ENCODE measurements at places on chromosomes 6 and 20.

- DNase-seq: peak; percentile 76
Observed at GRCh38 chr6:14743474-14744211, 502.2 kb upstream of the JARID2 start.

GRCh38 chr6:139800837-139801236 lies 426.4 kb upstream of the CITED2 start:
- DNase-seq: no peak

- no peak for DNase-seq
Observed at GRCh38 chr6:146859206-146859605, 260.4 kb downstream of the ADGB start.

- no peak for DNase-seq
Observed at GRCh38 chr6:122715725-122716124, 63.8 kb upstream of the FABP7 start.

DNA sequence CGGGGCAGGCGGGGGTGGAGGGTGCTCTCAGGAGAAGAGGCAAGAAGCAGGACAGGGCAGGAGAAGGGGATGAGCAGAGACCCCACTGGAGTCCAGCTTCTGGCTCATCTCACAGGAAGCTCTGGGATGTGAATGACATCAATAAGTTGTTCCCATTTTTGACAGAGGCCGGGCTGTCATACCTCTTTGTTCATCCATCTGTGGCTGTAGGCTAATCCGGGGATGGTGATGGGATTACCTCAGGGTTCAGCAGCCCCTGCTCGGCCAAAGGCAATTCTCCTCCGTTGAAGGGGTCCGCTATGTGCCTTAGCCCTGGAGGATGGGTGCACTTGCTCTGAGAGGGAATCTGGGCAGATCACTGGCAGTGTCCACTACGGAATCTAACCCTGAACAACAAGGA lies 3.3 kb upstream of the TMC2 start:
- no peak for DNase-seq

DNA sequence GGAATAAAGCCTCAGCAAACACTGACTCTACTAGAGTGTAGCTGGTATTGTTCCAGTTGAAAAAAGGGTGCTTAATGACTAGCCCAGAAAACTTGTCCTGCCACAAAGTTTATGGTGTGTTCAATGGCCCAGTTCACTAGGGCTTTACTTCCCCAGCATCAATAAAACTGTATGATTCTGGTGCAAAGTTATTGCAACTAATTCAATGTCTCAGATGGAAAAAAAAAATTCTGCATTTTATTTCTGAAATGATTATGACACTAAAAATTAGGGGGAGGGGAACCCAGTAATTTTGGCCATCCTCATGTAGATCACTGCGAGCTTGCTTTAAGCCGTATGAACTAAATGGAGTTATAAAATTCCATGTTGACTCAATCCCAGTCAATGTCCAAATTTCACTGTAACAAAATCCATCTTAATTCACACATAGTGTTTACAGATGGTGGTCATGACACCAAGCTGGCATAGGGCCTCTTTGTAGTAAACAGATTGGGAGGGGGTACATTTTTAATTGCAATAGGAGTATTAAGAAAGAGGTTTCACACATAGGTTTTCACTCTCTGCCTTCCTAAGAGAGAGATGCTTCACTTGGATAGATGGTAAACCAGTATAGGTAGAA lies 41.2 kb downstream of the PTPRK start:
- no peak for DNase-seq

DNA sequence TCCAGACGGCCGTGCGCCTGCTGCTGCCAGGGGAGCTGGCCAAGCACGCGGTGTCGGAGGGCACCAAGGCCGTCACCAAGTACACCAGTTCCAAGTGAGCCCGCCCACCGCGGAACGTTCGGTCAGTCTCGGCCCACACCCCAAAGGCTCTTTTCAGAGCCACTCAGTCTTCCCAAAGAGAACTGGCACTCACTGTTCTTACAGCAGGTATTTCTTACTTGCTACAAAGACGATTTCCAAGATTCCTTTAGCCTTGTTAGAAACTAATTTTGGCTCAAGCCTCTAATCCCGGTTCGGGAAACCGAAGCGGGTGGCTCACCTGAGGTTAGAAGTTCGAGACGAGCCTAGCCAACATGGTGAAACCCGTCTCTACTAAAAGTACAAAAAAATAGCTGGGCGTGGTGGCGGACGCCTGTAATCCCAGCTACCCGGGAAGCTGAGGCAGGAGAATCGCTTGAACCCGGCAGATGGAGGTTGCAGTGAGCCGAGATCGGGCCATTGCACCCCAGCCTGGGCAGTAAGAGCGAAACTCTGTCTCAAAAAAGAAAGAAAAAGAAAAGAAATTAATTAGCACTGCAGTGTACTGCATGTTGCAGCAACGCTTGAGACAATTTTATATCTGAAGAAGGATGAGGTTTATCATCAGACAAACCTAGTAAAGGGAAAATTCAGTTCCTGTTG lies 73.1 kb downstream of the OR2B2 start:
- DNase-seq: peak; percentile 40

- no peak for DNase-seq
Observed at GRCh38 chr20:17507531-17507930, 23.6 kb downstream of the BFSP1 start.

GRCh38 chr6:129609635-129610034 lies 100.3 kb downstream of the ARHGAP18 start:
- DNase-seq: no peak

DNA sequence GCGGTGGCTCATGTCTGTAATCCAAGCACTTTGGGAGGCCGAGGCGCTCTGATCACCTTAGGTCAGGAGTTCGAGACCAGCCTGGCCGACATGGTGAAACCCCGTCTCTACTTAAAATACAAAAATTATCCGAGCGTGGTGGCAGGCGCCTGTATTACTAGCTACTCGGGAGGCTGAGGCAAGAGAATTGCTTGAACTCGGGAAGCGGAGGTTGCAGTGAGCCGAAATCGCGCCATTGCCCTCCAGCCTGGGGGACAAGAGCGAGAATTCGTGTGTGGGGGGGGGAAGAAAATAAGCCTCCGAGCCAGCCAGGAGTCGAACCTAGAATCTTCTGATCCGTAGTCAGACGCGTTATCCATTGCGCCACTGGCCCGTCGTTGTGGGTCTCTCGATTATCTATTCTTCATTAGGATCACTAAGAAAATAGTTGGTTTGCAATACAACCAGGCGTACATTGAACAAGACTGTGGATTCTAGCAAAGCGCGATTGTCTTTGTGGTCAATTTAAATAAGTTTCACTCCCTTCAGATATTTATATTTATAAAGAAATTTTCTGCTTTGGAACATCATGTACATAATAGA lies 33.9 kb upstream of the PRSS16 start:
- DNase-seq: no peak

GRCh38 chr6:93418033-93418407 lies 1.3 kb downstream of the EPHA7 start:
- no peak for DNase-seq

DNA sequence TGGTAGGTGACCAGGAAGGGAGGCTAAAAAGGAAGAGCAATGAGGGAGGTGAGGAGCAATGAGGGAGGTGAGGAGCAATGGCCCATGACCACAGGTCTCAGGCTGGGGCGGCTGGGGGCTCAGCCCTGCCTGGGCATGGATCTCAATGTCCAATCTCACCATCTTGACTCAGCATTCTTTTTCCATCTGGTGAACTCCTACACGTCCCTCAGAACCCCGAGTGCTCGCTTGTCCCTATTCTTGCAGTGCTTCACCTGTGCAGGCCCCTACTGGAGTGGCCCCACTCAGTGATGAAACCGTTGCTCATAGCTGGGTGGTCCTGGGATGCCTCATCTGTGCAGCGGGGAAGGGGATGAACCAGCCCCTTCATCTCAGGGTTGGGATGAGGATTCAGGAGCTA lies 16.9 kb upstream of the RBBP8NL start:
- no peak for DNase-seq

DNA sequence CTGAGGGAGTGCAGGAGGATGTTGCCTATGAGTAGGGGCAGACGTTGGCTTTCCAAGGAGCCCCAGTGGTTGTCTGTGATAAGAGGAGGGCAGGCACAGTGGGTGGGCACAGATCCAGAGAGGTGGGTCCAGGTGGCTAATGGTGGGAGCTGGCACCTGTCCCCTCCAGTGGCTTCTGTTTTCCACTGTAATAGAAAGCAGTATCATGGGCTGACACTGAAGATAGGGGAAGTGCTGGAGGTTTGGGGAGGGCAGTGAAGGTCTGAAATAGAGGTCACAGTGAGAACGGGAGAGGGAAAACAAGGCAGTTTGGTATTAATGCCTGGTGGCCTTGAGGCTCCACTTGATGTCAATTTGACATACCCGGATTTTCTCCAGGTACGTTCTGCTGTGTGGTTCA lies 10.5 kb upstream of the TXNDC5 start:
- no peak for DNase-seq

GRCh38 chr6:7758456-7758855 lies 32.6 kb downstream of the BMP6 start:
- DNase-seq: no peak

DNA sequence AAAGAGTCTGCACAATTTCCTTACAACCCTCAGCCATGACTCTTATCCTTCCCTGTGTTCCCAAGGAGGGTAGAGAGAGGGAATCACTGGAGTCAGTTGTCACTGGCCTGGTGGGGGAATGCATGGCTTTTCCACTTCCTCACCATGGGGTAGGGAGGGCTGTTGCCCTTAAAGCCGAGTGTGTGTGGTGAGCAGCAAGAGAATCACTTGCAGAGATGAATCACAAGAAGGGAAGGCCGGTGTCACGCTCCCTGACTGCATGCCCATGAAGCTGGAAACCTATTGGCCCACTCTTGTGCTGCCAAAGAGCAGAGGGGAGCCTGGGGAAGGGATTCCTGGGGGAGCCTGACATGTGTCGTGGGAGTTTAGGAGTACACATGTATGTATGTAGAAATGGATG lies 18.1 kb upstream of the BMP6 start:
- no peak for DNase-seq

DNA sequence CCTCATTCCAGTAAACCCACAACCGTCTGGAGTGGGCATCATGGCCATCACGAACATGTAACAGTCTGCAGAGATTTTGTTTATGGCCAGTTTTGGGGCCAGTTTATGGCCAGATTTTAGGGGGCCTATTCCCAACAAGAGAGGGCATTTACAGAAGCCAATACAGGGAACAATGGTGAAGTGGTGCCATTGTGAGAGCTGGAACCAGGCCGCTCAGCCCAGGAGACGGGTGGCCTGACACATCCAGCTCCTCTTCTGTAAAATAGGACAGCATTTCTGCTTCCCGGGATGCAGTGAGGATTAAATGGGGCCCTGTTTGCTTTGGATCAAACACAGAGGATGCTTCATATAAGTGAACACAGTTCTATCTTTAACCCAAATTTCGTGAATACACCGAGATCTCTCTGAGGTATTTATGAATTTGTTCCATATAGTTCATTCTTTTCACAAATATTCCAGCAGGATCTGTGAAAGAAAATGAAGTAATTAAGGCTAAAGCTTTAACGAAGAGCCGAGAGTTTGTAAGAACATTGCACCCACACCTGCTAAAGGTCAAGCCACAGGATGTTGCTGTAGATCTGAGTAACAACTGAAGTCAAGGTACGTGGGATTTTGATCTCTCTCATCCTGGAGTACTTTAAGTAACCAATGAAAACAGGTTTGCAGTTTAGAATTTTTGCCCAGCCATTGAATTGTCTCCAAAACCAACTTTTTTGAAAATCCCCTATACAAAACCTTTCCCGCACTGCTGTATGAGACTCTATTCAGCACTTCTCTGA lies 14.5 kb upstream of the SIRPG start:
- no peak for DNase-seq

GRCh38 chr20:48738399-48739304 lies 89.1 kb downstream of the PREX1 start:
- peak; percentile 64 for DNase-seq

DNA sequence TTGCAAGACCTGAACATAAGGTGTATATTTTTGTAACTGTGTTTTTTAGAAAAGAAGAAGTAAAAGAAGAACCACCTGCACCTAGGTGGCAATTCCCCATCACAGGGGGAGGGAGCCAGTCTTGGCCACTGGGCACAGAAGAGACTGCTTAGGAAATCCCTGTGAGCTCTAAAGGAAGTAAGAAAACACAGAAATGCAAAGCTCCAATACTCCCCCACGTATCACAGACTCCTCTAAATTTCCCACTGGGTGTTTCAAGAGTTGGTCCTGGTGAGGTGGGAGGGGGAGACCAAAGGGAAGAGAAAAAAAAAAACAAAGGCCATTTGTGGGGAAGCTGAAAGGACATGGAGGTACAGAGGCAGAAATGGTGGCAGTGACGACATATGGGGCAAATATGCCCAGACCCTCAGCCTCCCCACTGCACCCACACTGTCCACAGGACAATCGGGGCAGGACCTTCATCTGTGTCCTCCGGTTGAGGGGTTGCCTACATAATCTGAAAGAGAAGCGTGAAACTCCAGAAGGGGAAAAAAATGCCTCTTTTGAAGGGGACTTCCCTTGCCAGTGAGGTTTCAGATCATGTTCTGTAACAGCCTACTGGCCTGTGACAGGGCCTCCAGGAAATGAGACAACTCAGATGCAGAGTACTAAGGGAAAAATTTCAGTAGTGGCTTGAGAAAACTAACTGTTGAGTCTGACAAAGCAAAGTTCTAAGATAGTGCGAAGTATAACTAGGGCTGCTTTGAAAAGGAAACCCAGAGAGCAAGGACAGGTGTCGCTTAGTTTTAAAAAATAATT lies 226.2 kb upstream of the MARCKS start:
- no peak for DNase-seq

DNA sequence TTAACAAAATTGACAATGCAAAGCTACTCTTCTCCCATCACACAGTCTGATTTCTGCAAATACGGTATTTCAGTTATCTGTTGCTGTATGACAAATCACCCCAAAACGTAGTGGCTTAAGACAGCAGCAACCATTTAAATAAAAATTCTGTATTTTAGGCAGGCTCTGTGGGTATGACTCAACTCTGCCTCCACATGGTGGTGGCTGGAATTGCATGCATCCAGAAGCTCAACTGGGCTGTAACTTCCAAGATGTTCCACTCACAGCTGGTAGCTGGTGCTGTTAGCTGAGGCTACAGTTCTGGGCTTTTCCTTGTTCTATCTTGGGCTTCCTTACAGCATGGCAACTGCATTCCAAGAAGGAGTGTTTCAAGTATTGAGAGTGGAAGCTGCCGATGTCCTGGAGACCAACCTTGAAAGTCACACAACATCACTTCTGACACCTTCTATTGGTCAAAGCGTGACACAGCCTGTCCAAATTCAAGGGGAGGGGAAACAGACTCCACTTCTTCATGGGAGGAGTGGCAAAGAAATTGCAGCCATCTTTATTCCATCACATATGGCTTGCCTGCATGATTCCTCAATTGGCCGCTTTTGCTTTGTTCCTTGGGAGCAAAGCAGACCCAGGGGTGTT lies 39.7 kb upstream of the TULP1 start:
- DNase-seq: peak; percentile 56

GRCh38 chr6:15363523-15364400 lies 117.9 kb downstream of the JARID2 start:
- DNase-seq: no peak

GRCh38 chr20:44861531-44862006 lies 23.9 kb upstream of the YWHAB start:
- DNase-seq: no peak

DNA sequence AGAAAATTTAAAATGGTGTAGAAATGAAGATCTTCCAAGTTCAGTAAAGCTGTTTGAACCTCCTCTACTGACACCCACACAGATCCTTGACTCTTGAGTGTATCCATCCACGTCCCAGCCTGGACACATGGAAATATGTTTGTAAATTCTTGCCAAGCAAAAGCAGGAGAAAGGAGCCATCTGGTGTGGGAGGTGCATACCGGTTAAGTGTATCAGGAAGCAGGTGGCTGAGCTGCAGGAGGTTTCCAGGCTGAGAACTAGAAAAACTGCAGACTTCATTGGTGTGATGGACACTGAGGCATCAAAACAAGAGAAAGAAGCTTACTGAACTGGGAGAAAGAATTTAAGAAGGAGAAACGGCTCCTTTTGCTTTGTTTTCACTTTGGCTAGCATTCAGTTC lies 229.9 kb upstream of the GRIK2 start:
- DNase-seq: no peak

GRCh38 chr6:161139766-161140553 lies 133.9 kb downstream of the AGPAT4 start:
- no peak for DNase-seq

All from stimulated activated CD4-positive, alpha-beta T cell treated with anti-CD3 and anti-CD28 coated beads, Interleukin-12 subunit alpha, Interleukin-12 subunit beta, amount 100 ng/mL, for 24 hours (primary cell).